Right lobe of liver (tissue), 6 donors: ENCODE measurements at places on chromosomes 2 and 18. TPM values are rescaled to one million over a fixed set of nuclear protein-coding genes. Genes with fewer than 3 reads are reported as not detected.

Gene LAMA1
- 0.40 TPM for total RNA-seq

Gene ERFE
- not detected for total RNA-seq

Gene TSPYL6
- total RNA-seq, result not detected

Gene DRC1
- 0.31 TPM for total RNA-seq

Gene HOXD13
- not detected for total RNA-seq

Gene MALL
- 1.8 TPM for total RNA-seq
